Left lobe of liver (tissue), 2 donors: ENCODE measurements at places on chromosomes 3 and 15. TPM values are rescaled to one million over a fixed set of nuclear protein-coding genes. Genes with fewer than 3 reads are reported as not detected.

- DNase-seq = no peak
These were observed 51.2 kb upstream of the ADAMTS17 start for GRCh38 chr15:100393008-100393407.

DNA sequence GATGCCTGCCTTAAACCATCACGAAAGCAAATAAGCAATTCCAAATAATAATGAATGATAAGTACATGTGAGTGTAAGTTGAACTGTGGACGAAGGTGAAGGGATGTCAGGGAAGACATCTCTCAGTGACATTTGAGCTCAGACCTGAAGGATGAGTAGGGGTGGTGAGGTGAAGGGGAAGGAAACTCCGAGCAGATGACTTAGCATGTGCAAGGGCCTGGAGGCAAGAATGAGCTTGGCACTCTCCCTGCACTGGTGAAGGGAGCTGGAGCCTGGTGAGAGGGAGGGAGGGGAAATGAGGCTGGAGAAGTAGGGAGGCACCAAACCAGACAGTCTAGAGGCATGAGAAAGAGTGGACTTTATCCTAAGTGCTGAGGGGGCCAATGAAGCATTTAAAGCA is 84.3 kb downstream of the MTHFS start:
- DNase-seq = no peak

DNA sequence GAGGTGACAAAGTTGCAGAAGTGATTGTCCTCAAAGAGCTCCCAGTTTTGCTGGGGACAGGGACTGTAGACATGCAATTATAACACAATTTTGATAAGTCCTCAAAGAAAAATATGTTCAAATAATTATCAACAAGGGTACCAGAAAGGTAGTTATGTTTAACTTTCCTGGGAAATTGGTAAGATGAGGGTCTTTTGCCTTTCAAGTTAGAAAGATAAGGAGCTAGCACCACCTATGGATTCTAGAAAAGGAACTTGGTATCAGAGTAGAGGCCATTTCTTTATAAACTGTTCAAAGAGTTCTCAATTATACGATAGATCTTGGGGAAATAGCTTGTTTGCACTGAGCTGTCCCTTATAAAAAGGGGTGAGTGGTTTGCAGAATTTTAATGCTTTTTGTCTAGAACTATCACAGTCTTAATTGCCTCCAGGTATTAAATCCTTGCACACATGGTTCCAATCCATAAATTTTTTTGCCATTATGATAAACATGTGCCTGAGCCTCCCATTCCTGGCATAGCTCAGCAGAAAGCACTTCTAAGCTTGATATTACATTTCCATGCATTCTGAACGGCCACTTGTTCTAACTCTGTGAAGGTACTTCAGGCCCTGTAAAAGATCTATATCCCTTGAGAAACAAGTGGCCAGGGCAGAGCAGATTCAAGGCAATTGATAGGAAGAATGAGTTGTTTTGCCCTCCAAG is 247.5 kb upstream of the LRIG1 start:
- no peak for DNase-seq

- DNase-seq = no peak
These were observed 14.9 kb upstream of the C3orf22 start for GRCh38 chr3:126573492-126574117.

DNA sequence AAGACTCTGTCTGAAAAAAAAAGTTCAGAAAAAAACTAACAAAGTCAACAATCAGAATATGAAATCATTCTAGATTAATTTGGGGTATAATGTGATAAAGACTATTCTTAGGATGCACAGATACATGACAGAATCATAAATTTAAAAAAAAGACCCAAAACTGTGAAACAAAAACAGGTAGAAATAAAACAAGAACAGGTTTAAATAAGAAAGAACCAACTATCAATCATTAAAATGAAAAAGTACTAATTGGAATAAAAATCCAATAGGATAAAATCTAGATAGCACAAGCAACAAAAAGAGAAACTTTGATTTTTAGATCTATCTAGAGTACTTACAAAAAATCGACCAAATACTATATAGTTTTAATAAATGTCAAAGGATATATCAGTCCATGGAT is 13.4 kb downstream of the TMEM202 start:
- DNase-seq = no peak

DNA sequence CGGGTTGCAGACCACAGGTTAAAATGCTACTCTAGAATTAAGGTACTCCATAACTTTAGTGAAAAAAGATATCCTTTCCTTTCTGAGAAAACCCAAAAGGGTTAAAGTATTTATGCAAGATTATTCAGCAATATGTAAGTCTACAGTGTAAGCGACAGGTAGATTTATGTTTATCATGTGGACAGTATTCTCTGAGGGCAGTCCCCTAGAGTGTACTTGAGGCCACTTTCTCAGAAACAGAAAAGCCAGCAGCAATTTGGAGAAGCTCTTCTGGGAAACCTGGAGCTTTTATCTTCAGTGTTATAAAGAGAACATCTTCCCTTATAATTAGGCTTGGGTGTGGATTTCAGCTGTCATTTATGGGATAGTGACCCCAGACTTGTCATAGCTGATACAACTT is 8.9 kb downstream of the ST3GAL6 start:
- no peak for DNase-seq

DNA sequence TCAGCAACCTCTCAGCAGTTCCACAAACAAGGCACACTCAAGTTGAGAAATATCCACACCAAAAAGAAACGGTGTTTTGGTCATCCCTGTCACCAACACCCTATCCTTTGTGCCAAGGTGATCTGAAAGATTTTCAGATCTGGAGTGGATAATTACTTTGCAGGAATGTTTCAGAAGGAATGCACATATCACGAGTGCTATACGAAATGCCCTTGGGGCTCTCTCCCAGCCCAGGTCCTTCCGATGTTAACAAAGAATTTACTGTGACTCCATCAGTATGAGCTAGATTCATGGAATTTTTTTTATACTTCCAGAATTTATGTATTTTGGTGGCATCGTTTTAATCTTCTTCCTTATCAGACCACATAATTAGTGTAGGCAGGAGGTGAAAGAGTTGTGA is 105.0 kb downstream of the GRM7 start:
- no peak for DNase-seq

DNA sequence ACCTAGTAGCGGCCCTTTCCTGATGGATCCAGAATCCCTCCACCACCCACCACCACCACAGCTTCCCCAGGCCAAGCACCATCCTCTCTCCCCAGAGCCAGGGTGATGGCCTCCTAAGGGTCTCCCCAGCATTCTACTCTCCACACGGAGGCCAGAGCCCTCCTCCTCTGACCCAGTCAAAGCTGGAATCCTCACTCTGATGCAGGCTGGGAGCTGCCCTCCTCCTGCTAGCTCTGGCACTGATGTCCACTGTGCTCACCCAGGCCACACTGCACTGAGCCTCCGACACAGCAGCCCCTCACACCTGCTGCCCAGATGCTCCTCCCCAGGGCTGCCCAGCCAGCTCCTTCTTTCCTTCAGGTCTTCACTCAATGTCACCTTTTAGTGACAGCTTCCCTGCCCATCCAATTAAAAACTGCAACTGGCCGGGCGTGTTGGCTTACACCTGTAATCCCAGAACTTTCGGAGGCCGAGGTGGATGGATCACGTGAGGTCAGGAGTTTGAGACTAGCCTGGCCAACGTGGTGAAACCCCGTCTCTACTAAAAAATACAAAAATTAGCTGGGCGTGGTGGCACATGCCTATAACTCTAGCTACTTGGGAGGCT is 21.0 kb downstream of the XXYLT1 start:
- peak; percentile 29 for DNase-seq

Gene CERS3
- total RNA-seq = not detected

Gene GABRG3
- 0.03 TPM for total RNA-seq

- no peak for DNase-seq
These were observed 56.6 kb upstream of the ARHGEF3 start for GRCh38 chr3:56858331-56858730.

- no peak for DNase-seq
These were observed 295.0 kb upstream of the RORA start for GRCh38 chr15:61524086-61524485.

- DNase-seq = no peak
These were observed 23.1 kb downstream of the DAPK2 start for GRCh38 chr15:64023220-64023619.

Gene SYNPR
- not detected for total RNA-seq

- DNase-seq = no peak
These were observed 97.9 kb upstream of the EIF1B start for GRCh38 chr3:40211579-40211978.

Gene STRIT1
- total RNA-seq = not detected

- DNase-seq = no peak
These were observed 62.8 kb downstream of the MDFIC2 start for GRCh38 chr3:70249509-70250160.

Gene GOLGA6A
- 1.6 TPM for total RNA-seq

DNA sequence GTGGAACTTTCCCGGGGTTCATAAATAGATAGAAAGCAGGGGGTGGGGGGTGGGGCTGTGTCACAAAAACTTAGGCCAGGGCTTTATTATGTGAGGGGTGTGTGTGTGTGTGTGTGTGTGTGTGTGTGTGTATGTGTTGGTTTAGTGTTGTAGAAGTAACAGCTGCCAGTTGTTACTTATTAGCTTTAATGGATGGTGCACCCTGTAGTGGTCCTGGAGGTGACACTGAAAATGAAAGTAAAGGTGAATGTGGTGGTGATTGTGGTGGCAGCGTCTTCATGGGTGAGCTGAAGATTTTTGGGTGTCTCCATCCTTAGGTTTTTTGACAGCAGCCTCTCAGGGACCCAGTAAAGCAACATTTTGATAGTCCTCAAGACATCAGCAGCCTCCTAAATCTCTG is 449.9 kb downstream of the PDCD6IP start:
- DNase-seq = no peak

DNA sequence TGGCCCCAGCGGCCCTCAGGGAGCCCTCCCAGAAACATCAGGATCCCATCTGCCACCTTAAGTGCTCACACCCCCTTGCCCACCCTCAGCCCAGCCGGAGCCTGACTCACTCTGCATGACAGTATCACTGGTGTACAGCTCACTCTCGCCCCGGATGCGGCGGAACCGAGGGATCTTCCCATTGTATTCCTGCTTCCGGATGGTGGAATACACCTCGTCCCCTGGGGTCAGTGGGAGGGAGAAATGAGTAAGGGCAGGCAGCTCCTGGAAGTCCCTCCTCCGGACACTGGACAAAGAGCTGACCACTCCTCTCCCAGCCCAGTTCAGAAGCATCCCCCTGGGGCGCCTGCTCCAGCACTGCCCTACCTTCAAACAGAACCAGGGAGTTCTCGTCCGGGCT is 16.5 kb downstream of the SEMA7A start:
- DNase-seq = no peak

- peak; percentile 74 for DNase-seq
These were observed 9.7 kb downstream of the EOMES start for GRCh38 chr3:27712136-27713077.

DNA sequence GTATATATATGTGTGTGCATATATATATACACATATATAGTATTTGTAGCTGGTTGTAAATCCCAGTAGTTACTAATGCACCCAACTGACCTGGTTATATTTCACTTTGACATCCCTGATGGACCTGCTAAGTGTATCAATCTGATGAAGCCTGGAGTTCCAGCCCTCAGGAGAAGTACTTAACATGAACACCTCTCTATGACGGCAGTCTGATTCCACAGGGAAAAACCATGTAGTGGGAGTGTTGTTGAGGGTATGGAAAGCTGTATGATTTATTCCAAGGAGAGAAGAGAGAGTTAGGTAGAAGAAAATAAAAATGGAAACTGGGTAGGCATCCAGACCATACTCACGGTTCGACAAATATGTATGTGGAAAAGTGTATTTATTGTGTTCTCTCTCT is 531.2 kb upstream of the SEMA6D start:
- no peak for DNase-seq

Gene SLC28A2
- total RNA-seq = 0.15 TPM

Gene PRR23C
- total RNA-seq = not detected

- DNase-seq = no peak
These were observed 108.1 kb upstream of the ZBED2 start for GRCh38 chr3:111702996-111703985.

Gene MAGI1
- total RNA-seq = 28.3 TPM

- DNase-seq = no peak
These were observed 45.7 kb upstream of the INO80 start for GRCh38 chr15:41161736-41162135.

DNA sequence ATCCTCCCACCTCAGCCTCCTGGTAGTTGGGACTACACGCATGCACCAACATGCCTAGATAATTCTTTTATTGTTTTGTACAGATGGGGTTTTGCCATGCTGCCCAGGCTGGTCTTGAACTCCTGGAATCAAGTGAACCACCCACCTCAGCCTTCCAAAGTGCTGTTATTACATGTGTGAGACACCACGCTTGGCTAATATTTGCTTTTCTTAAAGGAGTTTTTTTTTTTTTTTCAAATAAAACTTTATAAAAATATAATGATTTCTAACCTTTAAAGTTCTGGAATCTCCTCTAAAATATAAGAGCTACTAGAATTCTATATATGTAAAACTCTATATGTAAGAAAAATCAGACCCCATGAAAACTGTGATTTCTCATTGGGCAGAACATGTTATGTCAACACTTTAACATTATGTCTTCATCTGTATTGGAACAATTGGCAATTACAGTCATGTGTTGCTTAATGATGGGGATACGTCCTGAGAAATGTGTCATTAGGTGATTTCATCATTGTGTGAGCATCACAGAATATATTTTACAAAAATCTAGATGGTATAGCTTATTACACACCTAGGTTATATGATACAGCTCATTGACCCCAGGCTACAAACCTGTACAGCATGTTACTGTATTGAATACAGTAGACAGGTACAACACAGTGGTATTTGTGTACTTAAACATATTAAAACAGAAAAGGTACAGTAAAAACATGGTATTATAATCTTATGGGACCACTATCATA is 377.0 kb downstream of the PLCL2 start:
- DNase-seq = no peak

DNA sequence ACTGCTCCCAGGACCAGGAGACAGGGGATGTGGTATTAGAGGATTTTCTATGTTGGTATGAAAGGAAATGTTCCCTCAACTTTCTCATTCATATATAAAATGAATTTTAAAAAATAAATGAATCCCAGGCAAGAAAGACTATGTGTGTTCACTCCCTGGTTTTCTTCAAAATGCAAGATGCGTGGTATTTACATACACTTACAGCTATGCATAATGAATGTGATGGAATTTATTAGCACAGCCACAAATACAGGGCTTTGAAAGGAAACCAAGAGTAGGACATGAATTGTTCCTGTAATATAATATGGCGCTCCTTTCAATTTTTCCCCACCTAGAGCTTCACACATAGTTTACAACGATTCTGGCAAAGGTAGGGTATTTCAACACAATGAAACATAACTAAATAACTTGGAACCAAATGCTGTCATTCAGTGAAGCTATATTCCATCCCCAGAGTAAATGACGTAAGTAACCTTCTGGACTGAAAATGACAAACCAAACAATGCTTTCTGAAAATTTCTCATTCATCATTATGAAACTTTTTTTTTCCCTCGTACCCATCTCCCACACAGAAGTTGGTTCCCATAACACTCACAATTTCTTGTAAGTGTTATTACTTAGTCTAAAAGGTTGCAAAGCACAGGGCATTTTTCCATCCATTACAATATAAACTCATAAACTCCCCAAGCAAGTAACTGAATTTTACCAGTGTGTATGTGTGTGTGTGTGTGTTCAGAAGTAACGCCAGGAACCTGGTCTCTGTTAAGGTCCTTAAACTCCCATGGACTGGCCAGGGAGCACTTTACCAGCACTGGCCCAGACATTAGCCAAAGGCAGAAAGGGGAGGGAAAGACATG is 41.8 kb downstream of the CBLB start:
- no peak for DNase-seq

Gene GPR176
- total RNA-seq = 0.88 TPM

Gene CEMIP
- 0.50 TPM for total RNA-seq

Gene PPP1R14D
- total RNA-seq = not detected
